ENCODE measurements at places on chromosomes 7 and 10. TPM values are rescaled to one million over a fixed set of nuclear protein-coding genes. Genes with fewer than 3 reads are reported as not detected.

- no peak for DNase-seq
Measured at GRCh38 chr10:62354916-62355315, 19.3 kb upstream of the ZNF365 start.

ZNF736 gene
- polyA plus RNA-seq, result 16.0 TPM

DNA sequence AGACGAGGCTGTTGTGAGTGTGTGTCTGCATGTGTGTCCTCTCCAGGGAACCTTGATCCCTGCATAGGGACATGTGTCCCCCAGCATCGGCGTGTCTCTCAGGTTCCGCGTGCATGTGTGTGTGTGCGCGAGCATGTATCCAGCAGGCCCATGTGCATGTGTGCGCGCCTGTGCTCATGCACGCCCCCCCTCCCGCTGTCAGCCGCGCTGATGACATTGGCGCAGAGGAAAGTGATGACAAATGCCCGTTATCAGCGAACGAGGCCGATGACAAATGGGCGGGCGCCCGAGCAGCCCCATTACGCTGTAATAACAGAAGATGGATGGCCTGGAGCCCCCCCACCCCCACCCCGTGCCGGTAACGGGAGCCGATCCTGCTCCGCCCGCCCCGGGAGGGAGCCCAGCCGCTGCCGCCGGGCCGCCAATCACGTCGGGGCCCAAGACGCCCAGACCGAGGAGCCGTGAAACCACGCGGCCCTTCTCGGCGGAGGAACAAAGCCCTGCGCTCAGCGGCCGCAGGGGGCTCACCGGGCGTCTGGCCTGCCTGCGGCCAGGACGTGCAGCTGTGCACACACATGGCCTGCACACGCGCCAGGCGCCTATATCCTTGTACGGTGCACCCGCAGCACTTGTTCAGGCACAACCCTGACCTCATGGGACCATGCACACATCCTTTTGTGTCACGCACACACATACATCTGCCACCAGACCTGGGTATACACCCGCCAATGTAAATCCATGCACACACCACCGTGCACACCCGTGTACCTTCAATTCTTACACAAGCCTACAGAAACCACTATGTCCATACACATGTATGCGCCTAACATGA lies 21.5 kb downstream of the POLL start:
- DNase-seq, result no peak

DNA sequence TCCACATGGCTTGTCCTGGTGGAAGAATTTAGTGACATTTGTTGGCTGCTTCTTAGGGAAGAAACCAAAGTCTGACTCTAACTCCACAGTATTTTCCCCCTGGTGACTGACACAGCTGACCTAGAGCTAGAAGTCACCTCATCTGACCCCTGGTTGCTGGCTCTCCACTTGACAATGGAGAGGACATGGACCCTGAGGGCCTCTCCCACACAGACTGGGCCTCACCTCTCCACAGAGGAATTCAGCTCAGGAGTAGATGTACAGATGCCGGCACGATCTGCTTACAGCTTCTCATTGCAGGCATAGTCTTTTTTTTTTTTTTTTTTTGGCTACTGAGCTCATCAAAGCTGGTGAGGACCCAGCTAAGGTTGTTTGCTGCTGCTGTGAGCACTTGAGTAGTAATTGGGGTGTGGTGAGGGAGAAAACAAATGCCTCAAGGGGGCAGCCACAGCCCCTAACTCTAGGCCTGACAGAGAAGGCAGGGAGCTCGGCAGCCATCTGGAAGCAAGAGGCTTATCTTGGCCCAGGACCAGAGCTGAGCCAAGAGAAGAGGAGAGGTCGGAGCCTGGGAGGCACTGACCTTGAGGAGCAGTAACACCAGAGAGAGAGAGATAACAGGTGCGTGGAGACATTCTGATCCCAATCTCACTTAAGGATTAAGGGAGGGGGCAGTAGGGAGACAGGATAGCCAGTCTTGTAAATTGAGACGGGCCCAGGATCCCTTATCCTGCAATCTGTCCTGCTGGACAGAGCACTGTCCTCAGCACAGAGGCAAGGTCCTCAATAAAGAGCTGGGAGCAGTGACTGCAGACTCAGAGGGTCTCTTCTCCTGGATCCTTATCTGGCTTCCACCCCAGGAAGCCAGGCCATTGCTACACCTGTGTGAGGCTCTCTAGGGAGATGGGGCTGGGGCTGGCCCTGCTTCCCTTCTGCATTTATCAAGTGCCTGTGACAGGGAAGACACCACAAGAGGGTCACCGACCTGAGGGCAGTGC lies 9.4 kb downstream of the PRSS58 start:
- no peak for DNase-seq

DNA sequence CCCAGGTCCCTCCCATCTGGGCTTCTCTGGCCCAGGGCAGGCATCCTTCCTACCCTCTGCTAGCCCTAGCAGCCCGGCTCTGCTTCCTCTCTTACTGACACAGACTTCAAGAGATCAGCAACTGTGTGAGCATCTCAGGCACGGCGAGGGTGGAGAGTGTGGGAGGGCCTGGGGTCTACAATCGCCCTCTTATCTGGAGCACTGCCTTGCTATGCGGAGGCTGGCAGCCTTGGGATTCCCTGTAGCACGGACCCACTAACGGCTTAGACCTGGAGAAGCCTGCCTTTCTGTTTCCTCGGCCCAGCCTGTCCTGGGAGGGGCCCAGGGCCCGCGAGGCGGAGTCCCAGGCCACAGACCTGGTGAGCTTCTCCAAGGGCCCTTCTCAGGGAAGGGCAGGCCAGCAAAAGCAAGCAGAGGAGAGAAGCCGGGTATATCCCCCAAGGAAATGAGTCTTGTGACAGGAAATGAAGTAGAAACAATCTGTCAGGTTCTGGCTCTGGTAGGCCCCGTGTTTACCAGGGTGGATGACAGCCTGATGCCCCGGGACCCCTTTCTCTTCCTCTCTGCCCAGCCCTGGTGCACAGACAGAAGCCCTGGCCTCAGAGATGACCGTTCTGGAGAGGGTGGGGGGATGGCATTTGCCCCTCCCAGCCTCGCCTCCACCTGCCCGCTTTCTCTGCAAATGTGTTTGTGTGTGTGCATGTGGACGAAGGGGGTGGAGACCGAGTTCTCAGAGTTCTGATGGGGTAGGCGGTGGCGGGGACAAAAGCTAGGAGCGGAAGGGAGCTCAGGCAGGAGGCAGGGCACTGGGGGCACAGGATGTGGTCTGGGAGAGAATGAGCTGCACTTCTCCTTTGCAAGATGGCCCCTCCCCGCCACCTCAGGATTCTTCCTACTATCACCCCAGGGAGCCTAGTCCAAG lies 2.5 kb downstream of the LRCH4 start:
- DNase-seq, result no peak

GRCh38 chr7:3206101-3206500 lies 95.0 kb upstream of the SDK1 start:
- no peak for DNase-seq
